BJ (cell line): ENCODE measurements at places on chromosomes 2 and 18.

DNA sequence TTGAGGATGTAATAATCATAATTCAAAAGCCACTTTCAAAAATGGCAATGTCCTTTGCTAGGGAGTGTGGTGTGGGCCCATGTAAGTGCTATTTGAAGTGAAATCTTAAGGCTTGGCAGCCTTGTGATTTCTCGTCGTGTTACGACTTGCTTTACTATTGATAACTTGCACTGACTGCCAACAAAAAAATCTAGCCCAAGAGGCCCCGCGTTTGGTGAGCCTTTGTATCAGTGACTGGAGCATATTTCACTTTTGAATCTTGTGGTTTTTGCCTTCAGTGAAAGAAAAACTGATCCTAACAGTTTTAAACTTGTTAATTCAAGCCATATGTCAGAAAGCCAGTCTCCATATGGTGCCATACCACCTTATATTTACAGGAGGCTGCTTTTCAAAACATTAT, 248.0 kb downstream of the TMEM182 start:
- DNase-seq: no peak

DNA sequence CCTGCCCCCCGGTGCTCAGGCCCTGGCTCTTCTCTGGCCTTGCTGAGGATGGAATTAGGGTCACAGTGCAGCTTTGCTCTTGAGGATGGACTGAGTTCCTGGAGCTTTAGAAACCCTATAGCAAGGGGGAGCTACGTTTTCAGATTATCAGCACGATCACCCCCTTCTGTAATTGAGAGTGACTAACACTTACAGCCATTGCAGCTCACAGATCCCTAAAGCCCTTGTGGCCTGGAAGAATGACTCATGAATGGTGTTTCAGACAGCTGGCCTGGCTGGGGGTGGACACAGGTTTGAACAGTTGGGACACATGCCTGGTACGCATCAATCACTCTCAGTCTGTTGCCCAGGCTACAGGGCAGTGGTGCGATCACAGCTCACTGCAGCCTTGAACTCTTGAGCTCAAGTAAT, 79.7 kb upstream of the IGFBP5 start:
- peak; percentile 50 for DNase-seq

GRCh38 chr18:36354989-36355388, 57.5 kb downstream of the FHOD3 start:
- DNase-seq: peak; percentile 62

GRCh38 chr18:48172226-48173006, 236.8 kb downstream of the ZBTB7C start:
- DNase-seq: no peak

DNA sequence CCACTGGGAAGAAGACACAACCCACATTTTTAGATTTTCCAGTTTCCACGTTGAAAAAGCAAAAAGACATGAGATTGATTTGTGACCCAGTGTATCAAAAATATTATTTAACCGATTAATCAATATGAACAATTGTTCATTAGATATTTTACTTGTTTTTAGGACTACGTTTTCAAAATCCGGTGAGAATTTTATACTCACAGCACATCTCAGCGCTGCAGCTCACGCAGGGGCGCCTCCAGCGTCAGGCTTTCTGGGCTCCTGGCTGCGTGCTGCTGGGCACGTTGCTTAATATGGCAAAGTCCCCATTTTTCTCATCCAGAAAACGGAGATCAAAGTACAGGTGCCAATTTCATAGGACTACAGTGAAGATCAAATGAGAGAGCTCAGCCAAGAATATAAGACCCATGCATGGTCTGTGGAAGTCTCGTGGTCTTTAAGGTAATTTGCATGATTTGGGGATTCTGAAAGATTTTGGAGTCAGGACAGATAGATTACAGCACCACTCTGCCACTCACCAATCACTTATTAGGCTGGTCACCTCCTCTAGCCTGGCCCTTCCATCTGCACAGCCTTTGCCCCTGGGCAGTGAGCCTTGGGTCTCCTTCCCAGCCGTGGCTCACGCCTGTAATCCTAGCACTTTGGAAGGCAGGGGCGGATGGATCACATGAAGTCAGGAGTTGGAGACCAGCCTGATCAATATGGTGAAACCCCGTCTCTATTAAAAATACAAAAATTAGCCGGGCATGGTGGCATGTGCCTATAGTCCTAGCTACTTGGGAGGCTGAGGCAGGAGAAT, 36.2 kb downstream of the PTPN18 start:
- DNase-seq: no peak

- peak; percentile 46 for DNase-seq
Observed at GRCh38 chr2:127884436-127884835, 1.3 kb downstream of the AMMECR1L start.

- DNase-seq: no peak
Observed at GRCh38 chr2:100526868-100527267, 35.9 kb upstream of the PDCL3 start.
